ENCODE measurements at places on chromosomes 1 and 21.

DNA sequence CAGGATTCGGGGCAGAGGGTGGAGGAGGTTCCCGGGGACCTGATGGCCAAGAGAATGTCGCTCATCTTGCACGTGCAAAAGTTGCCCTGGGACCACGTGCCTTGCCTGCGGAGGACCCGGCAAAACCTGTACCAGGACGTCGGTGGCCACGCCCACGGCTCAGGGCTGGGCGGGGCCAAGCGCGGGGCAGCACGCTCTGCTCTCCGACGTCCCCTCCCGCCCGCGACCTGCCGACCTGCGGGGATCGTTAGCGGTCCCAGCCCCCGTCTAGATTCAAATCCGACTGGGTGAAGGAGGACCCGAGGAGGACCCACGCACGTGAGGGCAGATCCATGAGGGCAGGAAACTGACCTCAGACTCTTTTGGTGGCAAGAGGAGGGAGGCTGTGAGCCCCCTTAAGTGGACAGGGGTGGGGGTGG is at the start of gene C1orf167:
Gene C1orf167 (plus strand): TSS at position 206 of the 419 bp plus-strand sequence. CDS start 2,208 bp downstream, outside the sequence.
- no peak for DNase-seq

DNA sequence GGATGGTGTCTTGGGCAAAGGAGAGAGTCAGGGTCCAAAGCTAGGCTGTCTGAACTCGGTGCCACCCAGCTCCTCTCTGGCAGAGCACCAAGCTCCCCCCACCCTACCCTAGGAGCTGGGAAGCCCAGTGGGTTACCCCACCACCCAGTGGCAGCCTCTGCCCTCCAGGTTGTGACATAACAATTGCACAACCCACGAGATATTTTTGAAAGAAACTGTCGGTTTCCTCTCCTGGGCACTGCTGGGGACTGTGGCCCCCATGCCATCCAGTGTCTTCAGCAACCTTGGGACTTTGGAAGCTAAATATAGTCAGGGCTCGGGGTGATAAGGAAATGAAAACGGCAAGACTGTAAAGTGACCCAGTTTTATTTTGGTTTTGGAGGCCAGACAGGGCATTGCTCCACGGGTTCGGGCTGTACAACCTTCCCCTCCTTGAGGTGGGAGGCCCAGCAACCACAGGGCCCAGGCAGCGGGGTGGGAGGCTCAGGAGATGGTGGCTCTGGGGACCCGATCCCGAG is 1.4 kb downstream of the CITED4 start:
- no peak for DNase-seq

GRCh38 chr1:222097588-222097987 is 355.7 kb upstream of the DUSP10 start:
- no peak for DNase-seq

GRCh38 chr1:98939471-98939870 is 65.2 kb downstream of the PLPPR5 start:
- no peak for DNase-seq

GRCh38 chr1:150955280-150955679 is 19.4 kb downstream of the CERS2 start:
- no peak for DNase-seq

All from naive thymus-derived CD8-positive, alpha-beta T cell (primary cell).